ENCODE measurements at places on chromosomes 6 and 20.

GRCh38 chr20:58669287-58670006 is 18.4 kb downstream of the STX16 start:
- no peak for DNase-seq

- no peak for DNase-seq
Measured at GRCh38 chr6:157647261-157647915, 175.7 kb upstream of the SNX9 start.

DNA sequence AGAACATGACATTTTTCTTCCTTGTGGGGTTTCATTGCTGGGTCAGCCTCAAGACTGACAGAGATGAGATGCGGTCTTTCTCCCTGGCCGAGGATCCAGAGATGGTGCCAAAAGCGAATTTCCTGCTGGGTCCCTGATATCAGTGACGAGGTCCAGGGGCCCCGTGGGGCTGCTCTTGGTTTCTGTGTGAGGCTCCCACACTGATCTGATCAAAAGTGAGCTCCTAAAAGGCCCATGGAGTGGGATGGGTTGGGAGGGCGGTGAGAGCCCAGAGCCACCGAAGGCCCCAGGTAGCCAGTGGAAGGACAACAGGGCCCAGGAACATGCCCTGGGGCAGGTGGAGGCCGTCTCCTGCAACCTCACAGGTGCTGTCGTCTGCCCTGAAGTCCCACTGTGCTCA is 208.4 kb upstream of the CDH4 start:
- no peak for DNase-seq

DNA sequence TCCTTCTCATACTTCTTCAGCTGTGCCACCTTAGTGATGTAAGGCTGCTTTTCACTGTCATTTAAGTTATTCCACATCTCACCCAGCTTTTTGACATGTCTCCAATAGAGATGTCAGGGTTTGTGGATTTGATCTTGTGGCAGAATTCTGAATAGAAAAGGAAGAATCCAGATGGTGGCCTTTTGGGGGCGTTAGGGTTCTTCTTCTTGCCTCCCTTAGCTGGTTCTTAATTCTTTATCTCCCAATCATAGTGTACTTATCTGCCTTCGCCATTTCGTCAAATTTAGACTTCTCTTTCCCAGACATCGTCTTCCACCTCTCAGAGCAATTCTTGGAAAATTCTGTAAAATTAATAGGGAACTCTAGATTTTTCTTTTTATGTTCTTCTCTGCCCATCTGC is 422.9 kb downstream of the GJA1 start:
- no peak for DNase-seq

DNA sequence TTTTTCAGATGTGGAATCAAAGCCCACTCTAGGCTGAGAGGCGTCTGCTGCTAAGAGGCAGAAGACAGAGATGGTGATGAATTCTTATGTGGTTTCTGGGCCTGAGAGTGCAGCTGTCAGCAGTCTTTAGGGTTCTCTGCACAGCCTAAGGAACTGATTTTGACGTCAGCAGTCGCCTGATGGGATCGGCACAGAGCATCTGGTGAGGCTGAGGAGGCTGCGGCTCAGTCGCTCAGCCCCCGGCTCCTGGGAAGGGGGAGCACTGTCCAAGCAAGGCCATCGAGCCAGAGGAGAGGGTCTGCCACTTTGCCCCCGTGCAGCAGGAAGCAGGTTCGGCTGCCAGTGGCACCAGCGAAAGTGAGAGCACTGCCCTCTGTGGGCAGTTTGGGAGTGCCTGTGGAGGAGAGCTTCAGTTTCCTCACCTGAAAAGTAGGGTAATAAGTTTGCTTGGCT is 92.5 kb downstream of the TCP11 start:
- no peak for DNase-seq

DNA sequence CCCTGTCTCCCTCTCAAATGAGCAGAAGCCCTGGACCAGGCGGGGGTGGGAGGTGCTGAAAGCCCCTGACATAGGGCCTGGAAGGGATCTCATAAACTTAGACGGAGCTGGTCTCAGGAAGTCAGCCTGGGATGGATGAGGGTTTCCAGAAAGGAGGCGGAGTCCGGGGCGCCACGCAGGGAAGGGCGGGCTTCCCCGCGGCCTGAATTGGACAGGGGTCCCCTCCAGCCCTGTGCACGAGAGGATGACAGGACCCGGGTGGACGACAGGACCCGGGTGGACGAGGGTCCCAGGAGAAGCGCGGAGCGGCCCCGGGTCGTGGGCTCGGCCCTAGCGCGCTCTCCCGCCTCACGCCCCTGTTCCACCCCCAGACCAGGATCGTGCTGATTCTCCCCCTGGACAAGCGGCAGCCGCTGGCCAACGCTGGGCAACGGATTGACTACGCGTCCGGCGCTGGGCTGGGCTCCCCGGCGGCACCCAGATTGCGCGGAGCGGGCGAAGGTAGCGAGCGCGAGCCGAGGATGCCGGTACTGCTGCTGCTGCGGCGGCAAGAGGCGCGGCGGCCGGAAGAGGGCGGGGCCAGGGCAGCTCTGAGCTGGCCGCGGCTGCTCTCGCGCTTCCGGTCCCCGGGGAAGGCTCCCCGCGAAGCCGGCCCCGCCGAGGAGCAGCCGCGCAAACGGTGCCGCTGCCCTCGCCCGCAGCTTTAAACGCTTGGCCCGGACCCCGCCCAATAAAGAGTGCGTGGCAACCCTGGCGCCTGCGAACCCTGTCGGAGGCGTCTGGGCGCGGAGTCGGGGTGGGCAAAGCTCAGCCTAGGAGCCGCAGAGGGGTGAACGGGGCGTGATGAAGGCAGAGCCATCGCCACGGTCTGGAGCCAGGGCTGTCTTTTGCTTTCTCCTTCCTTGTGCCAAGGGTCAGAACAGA is 1.3 kb downstream of the C20orf144 start:
- DNase-seq: peak; percentile 79

GRCh38 chr6:44685213-44685612 is 297.7 kb downstream of the CDC5L start:
- DNase-seq: no peak

GRCh38 chr6:142893088-142893487 is 51.9 kb downstream of the HIVEP2 start:
- DNase-seq: no peak

Measured in activated T-helper 1 cell treated with anti-CD3 and anti-CD28 coated beads, Interleukin-2, amount 50 U/mL, for 16 hours (primary cell).